Osteoblast (primary cell): ENCODE measurements at places on chromosomes 2 and 18. TPM values are rescaled to one million over a fixed set of nuclear protein-coding genes. Genes with fewer than 3 reads are reported as not detected.

AFTPH gene
- 32.7 and 38.7 TPM in 2 replicates for total RNA-seq

TEKT4 gene
- total RNA-seq = not detected in 2 replicates

MGAT4A gene
- under 0.01 and 0.36 TPM in 2 replicates for total RNA-seq

TMEM169 gene
- total RNA-seq = 0.36 and 0.88 TPM in 2 replicates

DBI gene
- 65.1 and 77.2 TPM in 2 replicates for total RNA-seq

FAM110C gene
- not detected in 2 replicates for total RNA-seq

MARCO gene
- total RNA-seq = not detected in 2 replicates

YES1 gene
- total RNA-seq = 97.5 and 99.5 TPM in 2 replicates

PMAIP1 gene
- total RNA-seq = 3.5 and 4.0 TPM in 2 replicates

DUSP28 gene
- total RNA-seq = 3.2 and 4.7 TPM in 2 replicates

LIPG gene
- total RNA-seq = 2.2 and 3.5 TPM in 2 replicates

CEP192 gene
- total RNA-seq = 29.7 and 29.8 TPM in 2 replicates

MREG gene
- total RNA-seq = 1.1 and 1.8 TPM in 2 replicates

REG1B gene
- total RNA-seq = not detected in 2 replicates

CRYBA2 gene
- not detected in 2 replicates for total RNA-seq

SLC4A3 gene
- total RNA-seq = 2.5 and 3.8 TPM in 2 replicates

ASXL3 gene
- total RNA-seq = not detected in 2 replicates

CNGA3 gene
- total RNA-seq = 0.29 and 0.36 TPM in 2 replicates

SERPINB3 gene
- total RNA-seq = not detected in 2 replicates

CYRIA gene
- 1.8 and 2.2 TPM in 2 replicates for total RNA-seq

NAT8 gene
- not detected in 2 replicates for total RNA-seq

FEV gene
- total RNA-seq = not detected in 2 replicates

IKZF2 gene
- total RNA-seq = 10.3 and 11.9 TPM in 2 replicates

DLGAP1 gene
- total RNA-seq = not detected in 2 replicates

GAREM1 gene
- total RNA-seq = 3.6 and 5.0 TPM in 2 replicates

SCN3A gene
- 0.59 and 0.72 TPM in 2 replicates for total RNA-seq

CENPA gene
- total RNA-seq = 2.2 and 2.9 TPM in 2 replicates

GREB1 gene
- 1.1 and 1.2 TPM in 2 replicates for total RNA-seq

SERPINB5 gene
- not detected in 2 replicates for total RNA-seq

SEMA4C gene
- total RNA-seq = 28.0 and 29.7 TPM in 2 replicates

NLRC4 gene
- not detected in 2 replicates for total RNA-seq

STARD6 gene
- not detected in 2 replicates for total RNA-seq

C2orf92 gene
- total RNA-seq = 2.5 and 3.2 TPM in 2 replicates

ITGA4 gene
- 5.3 and 9.0 TPM in 2 replicates for total RNA-seq

LPIN1 gene
- 111 and 117 TPM in 2 replicates for total RNA-seq

REG3A gene
- total RNA-seq = not detected in 2 replicates
